Kasumi-1 (cell line): ENCODE measurements at places on chromosomes 2 and 18.

DNA sequence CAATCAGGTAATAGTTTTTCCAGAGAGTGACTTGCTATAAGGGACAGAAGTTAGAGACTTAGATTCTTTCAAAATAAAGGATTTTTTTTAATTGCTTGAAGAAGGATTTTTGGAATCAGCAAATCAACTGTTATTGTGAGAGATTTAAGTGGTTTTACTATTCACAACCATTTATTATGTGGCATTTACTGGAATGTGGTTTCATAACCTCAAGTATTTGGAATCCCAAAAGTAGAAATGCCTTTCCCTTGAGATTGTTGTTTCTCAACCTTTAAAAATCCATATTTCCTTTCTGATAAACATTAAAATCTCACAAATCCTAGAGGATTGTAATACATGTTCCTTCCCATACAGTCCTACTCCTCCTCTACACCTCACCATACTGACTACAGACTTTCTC is 5.0 kb downstream of the TANK start:
- DNase-seq, result no peak

- DNase-seq, result no peak
Observed at GRCh38 chr2:162435676-162436075, 91.7 kb downstream of the GCA start.

DNA sequence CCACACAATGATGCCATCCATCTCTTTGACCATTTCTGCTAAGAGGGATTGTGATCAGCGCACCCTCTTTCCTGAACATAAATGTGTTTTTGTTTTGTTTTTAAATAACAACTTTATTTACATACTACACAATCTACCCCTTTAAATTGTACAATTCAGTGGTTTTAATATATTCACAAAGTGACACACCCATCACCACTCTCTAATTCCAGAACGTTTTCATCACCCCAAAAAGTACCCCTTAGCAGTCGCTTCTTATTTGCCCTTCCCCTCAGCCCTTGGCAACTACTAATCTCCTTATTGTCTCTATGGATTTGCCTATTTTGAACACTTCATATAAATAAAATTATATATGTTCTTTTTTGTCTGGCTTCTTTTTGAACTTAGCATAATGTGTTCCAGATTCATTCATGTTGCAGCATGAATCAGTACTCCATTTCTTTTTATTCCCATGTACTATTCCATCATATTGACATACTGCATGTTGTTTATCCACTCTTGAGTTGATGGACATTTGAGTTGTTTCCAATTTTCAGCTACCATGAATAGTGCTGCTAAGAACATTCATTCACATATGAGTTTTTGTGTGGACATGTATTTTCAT is 150.9 kb upstream of the NABP1 start:
- DNase-seq, result no peak

DNA sequence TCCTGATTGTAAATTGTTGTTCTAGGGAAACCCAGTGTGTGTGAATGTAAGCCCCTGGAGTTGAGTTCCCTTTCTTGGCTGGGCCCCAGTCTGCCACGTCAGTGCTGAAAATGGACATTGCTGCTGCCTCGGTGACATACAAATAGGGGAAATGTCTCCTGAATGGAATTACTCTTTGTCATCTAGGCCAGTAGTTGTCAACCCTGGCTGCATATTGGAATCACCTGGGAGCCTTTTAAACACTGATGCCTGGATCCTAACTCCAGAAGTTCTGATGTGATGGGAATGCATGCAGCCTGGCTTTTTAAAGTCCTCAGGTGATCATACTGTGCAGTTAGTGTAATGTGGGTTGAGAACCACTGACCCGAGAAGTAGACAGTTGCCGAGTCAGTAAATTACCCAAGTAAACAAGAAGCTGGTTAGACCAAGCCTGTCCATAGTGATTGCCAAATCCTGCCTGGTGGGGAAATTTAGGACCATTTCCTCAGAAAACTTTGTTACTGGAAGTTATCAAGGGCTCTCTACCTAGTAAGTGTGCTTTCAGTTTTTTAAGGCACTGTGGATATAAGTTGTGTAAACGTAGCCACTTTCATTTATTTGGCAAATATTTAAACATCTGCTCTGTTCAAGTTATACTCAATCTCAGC is 27.6 kb upstream of the IL1R1 start:
- no peak for DNase-seq

DNA sequence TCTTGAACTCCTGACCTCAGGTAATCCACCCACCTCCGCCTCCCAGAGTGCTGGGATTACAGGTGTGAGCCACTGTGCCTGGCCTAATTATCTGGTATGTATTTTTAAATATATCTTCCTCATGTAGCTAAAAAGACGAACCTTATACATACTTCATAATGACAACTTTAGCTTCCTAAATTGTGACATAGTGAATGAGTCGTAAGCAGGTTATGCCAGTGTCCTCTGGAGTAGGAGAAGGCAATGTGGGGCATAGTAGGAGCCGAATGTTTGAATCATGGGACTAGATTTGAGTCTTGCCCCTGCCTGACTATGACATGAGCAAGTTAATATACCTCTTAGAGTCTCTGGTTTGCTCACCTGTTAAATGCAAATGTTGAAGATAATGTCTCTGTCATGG is 95.8 kb upstream of the FOSL2 start:
- no peak for DNase-seq

DNA sequence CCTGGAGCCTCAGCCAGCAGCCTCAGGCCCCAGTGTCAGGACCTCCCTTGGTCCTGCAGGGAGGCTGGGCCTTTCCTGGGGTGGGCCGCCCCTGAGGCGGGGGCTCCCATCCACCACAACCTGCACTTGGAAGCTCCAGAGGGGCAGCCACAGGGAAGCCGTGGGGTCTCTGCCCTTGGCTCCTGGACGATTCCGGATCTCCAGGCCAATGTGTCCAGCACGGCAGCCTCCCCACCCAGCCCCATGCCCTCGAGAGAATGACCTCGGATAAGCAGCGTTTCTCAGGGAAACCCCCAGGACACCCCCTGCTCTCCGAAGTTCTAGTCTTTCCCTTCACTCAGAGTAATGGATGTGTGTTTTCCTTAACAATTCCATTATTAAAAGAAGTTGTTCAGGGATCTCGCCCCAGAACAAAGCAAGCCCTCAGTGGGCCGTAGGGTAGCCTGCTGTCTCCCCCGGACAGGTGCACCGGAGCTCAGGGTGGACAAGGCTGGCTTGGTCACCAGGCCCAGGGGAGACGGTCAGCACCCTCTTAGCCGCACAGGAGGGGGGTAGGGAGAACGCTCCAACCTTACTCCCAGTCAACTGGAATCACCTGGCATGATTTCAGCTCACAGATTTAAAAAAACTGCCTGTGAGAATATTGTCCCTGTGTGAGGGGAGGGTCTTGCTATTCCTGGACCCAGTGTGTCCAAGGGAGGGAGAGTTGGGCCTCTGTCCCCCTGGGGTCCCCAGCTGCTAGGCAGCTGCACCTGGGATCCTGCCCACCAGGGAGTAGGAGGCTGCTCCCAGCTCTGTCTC is 72.2 kb upstream of the OTOS start:
- no peak for DNase-seq

DNA sequence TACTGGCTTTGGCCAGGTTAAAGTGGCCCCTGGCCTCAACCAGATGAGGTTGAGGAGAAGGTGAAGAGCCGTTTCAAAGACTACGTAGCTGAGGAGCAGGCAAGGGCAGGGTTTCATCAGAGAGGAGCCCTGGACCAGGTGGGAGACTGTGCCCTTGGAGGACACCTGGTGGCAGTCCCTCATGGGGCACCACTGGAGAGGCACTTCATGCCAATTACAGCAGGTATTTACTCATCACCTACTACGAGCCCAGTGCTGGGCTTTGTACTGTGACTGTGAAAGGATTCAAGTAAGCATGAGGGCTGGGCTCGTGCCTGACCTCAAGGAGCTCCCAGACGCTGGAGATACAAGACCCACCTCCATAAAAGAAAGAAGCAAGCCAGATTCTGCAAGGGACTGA is 37.6 kb downstream of the SMAD7 start:
- DNase-seq, result no peak

DNA sequence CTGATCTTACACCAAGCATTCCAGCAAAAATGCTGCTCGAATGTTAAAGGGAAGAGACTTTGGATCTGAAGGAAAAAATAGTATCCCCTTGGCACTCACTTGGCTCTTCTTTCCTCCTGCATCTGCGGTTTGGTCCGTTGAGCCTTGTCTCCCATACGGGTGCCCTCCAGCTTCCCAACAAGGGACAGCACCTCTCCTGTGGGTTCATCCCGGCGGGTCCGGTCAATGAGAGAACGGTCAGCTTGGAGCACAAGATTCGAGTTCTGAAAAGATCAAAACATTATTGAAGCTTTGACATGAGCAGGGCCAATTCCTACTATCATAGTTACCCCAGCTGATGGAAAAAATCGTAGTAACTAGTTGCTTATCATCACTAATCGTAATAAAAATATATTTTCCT is 740 bp downstream of the SNRNP200 start:
- DNase-seq, result no peak

DNA sequence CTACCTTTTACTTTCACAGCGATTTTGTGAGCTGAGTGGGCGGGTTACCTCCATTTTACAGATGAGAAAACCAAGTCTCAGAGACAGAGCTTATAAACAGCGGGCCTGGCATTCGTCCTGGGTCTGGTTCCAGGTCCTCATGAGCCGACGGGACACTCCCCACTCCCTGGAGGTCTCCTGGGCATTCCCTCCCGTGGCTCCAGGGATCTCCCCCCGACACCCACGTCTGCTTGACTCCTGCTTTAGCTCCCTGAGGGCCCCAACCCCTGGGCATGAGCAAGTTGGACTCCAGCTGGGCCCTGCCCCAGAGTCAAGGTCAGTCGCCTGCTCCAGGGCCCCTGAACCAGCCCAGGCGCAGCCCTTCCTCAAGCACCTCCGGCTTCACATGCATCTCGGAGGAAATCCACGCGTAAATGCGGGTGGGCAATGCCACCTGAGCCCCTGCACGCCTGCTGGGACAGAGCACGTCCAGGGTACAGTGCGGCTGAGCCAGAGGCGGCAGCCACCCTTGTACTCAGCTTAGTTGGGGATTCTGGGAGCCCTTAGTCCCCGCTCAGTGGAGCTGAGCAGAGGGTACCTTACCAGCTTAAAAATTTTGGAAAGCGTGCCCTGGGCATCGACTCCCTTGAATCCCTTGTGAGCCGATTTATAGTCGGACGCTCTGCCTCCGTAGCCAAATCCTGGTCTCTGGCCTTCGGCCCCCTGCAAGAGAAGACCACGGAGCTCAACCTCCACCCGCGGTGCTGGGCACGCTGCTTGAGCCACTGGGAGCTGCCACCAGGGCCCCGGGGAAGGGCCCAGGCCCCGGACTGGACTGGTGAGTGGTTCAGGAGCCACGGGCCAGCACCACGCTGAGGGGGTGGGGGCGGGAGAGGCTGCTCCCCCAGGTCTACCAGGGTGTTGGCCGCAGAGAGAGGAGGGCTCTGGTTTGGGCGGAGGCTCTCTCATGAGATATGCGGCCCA is 148.1 kb downstream of the MBP start:
- DNase-seq, result no peak

DNA sequence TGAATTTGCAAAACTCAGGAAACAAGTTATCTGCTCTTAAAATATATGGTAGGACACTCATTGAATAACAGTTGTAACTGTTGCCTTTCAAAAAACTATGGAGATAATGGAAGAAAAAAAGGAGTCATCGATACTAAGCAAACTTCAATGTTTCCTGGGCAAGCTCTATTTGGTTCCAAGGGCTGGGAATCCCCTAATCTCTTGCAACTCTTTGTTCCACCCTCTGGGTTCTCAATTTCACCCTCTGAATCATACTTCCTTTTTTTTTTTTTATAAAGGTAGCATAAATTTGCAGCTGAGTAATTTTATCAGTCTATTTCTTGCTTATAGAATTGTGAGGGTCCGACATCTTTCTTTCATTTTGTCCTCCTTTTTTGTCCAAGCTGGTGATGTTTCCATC is 36.7 kb downstream of the SLC9A4 start:
- DNase-seq, result no peak

DNA sequence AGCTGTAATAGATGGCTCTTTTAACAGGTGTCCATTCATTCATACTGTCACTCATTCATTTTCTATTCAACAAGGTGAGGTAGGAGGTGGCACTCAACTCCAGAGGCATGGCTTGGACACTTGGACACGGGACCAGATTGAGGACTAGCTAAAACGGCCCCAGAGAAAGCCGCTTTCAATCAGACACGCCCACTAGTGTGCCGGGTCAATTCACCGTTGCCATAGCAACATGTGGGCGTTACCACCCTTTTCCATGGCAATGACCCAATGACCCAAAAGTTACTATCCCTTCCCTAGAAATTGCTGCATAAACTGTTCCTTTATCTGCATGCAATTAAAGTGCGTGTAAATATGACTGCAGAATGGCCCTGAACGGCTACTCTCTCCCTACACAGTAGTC is 49.2 kb upstream of the LGALSL start:
- DNase-seq, result no peak

DNA sequence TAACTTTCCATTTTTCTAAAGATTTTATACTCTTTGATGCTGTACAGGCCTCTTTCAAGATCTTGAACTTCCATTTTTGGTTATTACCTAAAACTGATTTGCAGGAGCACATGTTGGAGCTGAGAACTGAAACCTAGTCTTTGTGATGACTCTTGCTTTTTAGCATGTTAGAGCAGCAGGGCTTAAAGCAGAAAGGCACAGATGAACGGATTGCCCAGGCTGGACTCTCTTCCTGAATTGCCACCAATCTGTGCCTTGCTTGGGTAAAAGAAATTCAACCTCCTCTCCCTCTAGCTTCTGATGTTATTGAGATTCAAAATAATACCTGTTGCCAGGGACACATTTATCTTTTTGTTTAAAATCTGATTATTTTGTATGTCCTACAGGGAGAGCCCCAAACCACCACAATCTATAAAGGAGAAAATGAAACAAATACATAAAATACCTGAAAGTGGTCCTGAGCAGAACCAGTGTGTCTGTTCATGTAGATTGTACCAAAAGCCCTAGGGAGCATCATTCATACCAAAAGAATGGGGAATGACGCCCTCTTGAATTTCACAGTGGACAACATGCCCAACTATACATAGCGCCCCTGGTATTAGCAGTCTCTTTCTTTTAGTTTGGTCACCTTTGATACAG is 277.0 kb upstream of the MAP2 start:
- DNase-seq, result no peak

GRCh38 chr2:15840969-15841368 is 99.4 kb upstream of the MYCN start:
- no peak for DNase-seq

GRCh38 chr2:207144173-207144785 is 21.5 kb downstream of the KLF7 start:
- no peak for DNase-seq

GRCh38 chr2:85713836-85714235 is 19.7 kb downstream of the GNLY start:
- no peak for DNase-seq

GRCh38 chr18:36295880-36296301 is 1.6 kb upstream of the FHOD3 start:
- no peak for DNase-seq

- DNase-seq, result no peak
Observed at GRCh38 chr2:147511491-147511948, 333.3 kb upstream of the ACVR2A start.

DNA sequence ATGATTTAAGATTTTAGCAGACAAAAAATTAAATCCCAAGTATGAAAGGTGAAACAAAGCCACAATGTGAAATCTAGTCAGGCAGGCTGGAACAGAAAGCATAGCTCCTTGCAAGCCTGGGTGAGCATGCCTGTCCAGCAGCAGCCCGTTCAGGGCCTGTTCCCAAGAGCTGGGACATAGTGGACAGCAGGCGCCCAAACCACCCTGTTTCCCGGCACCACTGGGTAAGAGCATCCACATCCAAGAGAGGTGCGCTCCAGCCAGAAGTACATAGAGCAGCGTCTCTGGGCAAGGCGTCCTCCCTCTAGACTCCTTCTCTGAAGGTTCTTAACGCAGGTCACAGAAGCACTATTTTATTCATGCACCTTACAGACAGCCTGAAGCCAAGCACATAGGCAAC is 80.8 kb downstream of the DNER start:
- no peak for DNase-seq

- DNase-seq, result no peak
Observed at GRCh38 chr2:190858817-190859216, 21.8 kb upstream of the GLS start.
